Activated T-helper 1 cell treated with anti-CD3 and anti-CD28 coated beads, Interleukin-2, amount 50 U/mL, for 16 hours (primary cell): ENCODE measurements at places on chromosomes 7 and 10.

GRCh38 chr7:462173-463103 lies 57.2 kb downstream of the PDGFA start:
- no peak for DNase-seq

DNA sequence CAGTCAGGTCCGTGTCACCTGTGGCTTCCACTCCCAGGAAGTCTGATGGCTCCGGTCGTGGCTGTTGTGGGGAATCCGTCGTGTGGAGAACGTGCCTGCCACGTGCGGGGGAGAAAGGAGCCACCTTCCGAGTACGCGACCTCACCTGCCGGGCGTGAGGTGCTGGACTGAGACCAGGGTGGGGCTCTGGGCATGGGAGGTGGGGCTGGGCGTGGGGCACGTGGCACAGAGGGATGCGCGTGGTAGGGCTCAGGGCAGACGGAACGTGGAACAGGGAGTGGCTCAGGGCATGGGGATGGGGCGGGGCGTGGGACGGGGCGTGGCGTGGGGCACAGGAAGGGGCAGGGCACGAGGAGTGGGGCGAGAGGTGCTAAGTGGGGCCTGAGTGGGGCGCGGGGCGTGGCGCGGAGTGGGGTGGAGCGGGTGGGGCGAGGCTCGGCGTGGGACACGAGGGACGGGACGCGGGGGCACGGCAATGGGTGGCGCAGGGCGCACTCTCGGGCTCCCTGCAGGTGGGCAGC lies 64.8 kb downstream of the C10orf143 start:
- no peak for DNase-seq

DNA sequence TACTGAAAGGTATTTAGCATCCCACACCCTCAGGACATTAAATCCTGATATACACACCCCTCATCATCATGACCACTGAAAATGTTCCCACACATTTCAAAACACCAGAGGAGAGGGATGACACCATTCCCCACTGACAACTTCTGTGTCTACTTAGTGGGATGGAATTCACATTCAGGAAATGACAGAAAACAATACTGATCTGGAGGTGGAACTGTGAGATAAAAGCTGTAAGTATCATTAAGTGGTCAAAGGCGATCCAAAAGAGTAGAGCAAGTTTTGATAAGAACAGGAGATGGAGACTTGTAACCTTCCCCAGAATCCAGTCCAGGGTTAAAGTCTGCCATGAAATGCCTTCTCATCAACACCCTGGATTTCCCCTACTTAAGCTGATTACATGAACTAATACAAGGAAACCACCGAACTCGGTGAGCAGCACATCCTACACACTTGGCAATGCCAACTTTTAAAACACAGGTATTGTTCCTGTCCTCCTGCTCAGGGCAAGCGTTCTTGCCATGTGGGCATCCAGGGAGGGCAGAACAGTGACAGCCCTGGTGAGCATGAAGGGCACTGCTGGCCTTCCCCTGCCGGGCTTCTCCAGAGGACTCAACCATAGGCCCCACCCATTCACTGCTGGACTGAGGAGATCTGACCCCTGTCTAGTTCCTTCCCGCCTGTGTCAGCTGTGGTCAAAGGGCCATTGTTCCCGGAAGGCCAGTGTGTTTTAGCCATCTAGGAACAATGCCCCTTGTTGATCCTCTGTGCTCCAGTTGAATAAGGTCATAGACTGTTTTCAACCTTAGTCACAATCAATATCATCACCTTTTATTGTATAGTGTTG lies 85.0 kb downstream of the SGMS1 start:
- DNase-seq = no peak

DNA sequence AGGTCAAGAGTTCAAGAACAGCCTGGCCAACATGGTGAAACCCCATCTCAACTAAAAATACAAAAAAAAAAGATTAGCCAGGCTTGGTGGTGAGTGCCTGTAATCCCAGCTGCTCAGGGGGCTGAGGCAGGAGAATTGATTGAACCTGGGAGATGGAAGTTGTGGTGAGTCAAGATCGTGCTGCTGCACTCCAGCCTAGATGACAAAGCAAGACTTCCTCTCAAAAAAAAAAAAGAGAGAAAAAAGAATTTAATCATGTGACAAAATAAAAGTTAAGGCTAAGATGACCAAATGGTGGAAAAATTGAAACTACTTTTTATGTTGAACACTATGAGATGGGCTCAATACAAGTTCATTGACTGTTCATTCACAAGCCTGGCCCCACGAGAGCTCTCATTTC lies 141.1 kb upstream of the WDR11 start:
- DNase-seq = no peak
